ENCODE measurements at places on chromosomes 1 and 21.

GRCh38 chr1:66575739-66576138 is 41.8 kb downstream of the SGIP1 start:
- DNase-seq: no peak

GRCh38 chr1:61463220-61463619 is 261.7 kb downstream of the TM2D1 start:
- DNase-seq: no peak

- DNase-seq: no peak
Measured at GRCh38 chr1:61491497-61491896, 233.4 kb downstream of the TM2D1 start.

GRCh38 chr1:98267423-98267822 is 346.6 kb upstream of the DPYD start:
- DNase-seq: no peak

- DNase-seq: no peak
Measured at GRCh38 chr1:221775206-221775605, 33.3 kb upstream of the DUSP10 start.

DNA sequence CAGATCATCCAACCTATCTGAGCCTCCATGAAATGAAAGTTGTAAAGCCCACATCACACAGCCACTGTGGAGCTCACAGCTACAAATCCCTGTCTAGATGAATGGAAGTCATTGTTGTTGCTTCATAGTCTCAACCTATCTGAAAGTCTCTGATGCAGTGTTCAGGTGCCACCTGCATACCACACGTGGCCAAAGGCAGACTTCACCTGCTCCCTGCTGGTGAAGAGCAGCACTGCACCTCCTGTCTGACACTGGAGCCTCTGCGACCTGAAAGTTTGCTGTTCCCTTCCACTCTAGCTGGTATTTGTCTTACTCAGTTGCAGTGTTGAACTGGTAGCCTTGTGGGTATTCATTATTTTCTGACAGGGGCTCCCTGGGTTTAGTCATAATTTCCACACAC is 18.4 kb downstream of the LORICRIN start:
- DNase-seq: no peak

DNA sequence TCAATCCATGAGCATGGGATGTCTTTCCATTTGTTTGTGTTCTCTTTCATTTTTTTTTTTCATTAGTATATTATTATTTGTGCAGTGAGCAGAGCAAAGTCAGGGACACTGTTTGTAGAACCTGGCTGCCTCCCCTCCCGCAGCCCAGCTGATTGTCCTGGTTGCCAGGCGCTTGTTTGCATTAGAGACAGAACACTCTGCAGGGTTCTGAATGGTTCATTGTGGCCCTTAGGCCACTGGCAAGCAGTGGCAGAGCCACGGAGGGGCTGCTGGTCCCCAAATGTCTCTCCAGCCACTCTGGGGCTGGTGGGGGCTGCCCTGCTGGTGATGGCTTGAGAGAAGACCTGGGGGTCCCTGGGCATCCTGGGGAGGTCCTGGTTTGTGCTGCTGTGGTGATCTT is 29.0 kb downstream of the ETS2 start:
- DNase-seq: no peak

DNA sequence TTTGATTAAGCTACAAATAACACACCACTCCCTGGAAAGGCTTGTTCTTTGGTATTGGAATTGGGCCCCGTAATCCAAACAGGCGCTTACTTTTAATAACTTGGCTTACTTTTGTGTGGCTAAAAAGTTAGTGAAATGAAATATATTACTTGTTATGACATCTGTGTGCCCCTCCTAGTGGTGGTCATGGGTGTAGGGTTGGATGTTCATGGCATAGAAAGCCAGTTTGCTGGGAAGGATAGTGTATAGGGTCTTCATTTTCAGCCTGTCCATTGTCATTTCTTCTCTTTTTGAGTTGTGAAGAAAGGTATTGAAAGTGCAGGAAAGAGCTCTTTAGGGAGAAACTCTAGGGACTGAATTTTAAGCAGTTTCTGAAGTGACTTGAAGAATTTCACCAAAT is 5.9 kb downstream of the CDC14A start:
- no peak for DNase-seq

- DNase-seq: no peak
Measured at GRCh38 chr1:41674522-41674921, 190.0 kb upstream of the EDN2 start.

DNA sequence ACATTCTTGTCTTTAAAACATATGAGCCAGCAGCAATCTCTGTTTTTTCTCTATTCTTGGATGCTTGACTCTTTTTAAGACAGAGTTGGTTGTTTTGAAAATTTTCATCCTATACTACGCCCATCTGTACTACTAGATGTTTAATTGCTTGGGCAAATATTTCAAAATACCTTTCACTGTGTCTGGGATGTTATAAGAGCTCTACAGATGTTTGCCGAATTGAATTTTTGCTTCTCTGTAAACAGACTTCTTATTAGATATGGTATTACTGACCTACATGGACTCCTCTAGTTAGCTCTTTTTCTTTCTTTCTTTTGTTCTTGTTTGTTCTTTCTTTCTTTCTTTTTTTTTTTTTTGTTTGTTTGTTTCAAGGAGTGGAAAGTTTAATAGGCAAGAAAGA is 345.1 kb downstream of the ST6GALNAC3 start:
- DNase-seq: no peak

DNA sequence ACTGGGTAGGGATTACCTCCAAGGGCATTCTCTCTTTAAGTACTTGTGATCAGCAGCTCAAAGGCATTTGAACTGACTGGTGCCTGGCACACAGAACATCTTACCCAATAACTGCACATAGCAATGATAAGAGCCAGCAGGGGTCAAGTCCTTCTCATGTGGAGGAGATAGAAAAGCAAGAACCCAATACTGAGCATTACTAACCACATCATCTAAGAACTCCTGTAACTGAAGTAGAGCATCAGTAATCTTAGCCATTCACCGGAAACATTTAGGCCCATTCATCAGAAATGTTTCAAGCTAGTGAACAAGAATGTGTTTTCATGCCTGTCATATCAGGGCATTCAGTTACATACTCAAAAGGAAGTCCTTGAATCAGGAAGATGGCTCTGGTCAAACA is 33.6 kb upstream of the THEM4 start:
- DNase-seq: peak; percentile 55

GRCh38 chr1:145784409-145784808 is 39.5 kb downstream of the RNF115 start:
- DNase-seq: no peak

- no peak for DNase-seq
Measured at GRCh38 chr1:189149547-189150375, 1327.9 kb downstream of the BRINP3 start.

GRCh38 chr1:59592924-59593323 is 221.8 kb upstream of the HOOK1 start:
- DNase-seq: no peak

DNA sequence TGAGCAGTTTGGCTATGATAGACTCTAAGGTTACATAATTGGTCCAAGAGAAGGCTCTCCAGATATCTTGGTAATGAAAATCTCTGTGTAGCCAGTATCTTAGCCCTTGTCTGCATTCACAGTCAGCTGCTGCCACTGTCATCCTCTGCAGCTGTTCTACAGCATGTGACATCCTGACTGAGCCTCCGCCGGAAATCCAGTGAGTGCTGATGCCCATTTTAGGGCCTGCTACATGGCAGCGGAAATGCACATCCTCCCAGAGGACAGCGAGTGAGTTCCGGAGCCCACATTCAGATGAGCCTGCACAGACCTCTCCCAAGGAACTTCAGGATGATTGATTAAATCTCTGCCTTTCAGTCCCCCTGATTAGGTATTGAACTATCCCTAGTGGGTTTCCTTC is 237.1 kb downstream of the HHIPL2 start:
- no peak for DNase-seq

DNA sequence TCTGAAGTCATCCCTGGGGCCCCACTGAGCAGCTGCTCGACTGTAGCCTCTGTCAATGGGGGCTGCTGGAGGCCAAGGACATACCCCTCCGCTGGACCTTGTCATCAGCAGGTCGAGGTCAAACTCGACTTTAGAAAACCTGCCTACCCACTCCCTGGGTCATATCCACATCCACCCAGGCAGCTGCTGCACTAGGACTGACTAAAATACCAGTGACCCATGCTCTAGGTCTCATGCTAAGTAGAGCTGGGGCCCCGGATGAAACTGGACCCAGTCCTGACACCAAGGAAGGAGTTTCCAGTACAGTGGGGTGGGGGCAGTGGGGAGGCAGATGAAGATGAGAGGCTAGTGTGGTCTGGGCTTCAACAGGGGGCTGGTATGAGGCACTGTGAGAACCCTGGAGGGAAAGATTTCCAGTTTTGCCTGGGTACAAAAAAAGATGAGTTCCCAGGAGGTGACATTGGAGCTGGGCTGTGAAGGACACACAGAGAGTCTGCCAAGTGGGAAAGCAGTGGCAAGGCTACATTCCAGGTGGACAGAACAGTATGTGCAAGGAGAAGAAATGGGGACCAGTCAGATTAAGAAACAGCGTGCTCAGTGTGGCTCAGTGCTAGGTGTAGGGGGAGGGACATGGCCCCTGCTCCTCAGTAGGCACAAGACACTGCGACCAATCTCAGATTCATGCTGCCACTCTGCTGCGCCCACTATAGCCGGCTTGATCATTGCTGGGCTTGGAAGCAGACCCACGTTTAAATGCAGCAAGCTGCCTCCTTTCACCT is 12.4 kb downstream of the SLC2A1 start:
- no peak for DNase-seq

DNA sequence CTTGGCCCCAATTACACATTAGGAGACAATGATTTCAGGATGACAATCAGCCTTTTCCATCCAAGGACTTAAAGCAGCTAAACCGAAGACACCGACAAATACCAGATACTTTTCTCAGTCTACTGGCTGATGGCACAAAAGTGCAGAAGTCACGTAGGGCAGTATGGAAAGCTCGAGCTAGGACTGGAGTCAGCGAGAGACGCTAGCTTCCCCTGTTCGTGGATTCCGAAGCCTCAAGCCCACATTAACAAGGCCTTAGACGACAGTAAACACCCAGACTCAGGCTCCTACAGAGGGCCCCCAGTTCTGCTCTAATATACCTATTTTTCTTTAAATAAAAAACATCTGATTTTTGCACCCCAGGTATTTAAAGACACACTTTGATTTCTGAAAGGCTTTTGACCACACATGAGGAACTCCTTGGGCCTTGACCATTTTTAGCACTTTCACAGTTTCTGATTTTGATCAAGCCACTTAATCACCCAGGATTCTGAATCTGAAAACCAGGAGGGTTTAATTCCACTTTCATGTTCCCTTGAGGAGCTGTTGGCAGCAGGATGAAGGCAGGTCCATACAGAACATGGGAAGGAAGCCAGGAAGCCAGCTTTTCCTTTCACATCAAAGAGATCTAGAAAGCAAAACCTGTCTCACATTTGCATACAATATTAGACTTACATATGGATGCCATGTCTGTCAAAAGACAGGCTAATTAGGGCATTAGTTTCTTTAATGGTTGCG is 204.1 kb downstream of the GABPA start:
- no peak for DNase-seq

DNA sequence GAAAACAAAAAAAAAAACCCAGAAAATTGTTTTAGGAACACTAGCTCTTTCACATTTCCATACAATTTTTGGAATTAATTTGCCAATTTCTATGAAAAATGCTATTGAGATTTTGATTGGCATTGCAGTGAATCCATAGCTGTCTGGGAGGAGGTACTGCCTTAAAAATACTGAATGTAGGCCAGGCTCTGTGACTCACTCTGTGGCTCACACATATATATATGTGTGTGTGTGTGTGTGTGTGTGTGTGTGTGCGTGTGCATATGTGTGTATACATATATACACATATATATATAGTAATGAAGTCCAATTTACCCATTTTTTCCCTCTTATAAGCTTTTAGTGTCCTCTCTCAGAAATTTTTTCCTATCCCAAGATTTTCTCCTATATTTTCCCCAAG is 214.2 kb upstream of the DMRTA2 start:
- DNase-seq: no peak

DNA sequence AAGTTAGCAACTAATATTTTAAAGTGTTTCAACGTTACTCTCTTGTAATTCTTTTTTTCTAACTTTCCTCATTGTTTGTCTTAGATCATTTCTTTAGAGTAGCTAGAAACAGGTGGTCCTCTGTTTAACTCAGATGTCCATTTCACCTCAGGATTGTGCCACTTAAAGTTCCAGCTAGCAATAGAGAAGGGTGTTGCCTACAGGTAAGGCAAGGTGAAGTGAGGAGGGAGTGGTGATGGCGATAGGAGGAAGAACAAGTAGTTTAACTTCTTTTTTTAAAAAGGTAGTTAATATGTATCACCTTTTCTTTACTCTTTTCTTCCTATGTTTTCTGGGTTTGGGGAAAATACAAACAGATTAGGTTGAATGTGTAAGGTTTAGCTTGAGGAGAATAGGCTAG is 44.4 kb downstream of the ABCD3 start:
- no peak for DNase-seq

- no peak for DNase-seq
Measured at GRCh38 chr1:59138402-59138801, 158.5 kb upstream of the FGGY start.

- DNase-seq: no peak
Measured at GRCh38 chr21:25862596-25862995, 127.8 kb downstream of the GABPA start.

DNA sequence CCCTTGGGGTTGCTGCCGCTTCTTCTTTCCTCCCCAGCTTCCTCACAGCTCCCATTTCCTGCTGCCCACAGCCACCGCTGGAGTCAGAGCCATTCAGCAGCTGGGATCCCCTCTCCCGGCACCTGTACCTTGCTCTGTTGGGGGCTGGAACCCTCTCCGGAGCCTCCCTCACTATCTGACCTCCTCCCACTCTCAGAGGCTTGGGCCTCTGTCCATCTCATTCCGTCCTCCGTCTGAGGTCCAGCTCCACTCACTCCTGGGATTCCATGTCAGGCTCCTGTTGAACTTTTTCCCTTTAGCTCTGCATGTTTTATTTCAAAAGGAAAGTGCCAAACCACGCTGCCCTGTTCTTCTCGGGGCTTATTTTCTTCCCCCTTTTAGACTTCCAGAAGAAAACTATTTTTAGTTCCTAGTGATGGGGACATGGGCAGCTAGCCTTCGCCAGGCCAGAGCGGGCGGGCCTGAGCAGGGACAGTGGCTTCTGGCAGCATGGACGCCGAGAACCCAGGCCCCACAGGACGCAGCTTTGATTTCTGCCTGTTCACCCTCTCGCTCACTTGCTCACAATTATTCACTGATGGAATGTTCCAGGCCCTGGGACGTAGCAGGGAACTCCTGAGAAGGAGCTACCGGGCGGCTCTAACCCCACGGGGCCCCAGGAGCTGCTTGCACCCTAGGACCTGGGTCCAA is 79.2 kb downstream of the ARHGEF10L start:
- DNase-seq: no peak

GRCh38 chr1:180888870-180889269 is 23.8 kb upstream of the KIAA1614 start:
- DNase-seq: no peak

GRCh38 chr1:157624471-157624870 is 26.6 kb upstream of the FCRL4 start:
- DNase-seq: peak; percentile 8

Data from retinal pigment epithelial cell (primary cell).